ENCODE measurements at places on chromosomes 5 and 9.

GRCh38 chr9:95462249-95463147, 54.3 kb downstream of the PTCH1 start:
- DNase-seq = peak; percentile 18

DNA sequence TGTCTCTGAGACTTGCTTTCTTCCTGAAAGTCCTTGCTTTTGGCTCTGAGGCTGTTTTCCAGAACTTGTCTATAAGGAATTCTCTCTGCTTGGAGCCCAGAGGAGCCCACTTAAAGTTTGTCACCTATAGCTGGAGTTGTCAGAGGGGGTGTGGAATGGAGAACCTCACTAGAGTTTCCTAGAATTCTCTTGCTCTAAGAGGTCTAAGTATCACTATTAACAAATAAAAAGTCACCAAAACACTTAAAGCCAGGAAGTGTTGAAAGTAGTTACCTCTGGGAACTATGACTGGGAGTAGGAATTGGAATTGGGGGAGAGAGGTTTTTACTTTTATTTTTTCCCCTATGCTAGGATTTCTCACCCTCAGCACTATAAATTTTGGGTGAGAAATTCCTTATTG, 15.0 kb downstream of the SIT1 start:
- DNase-seq = no peak

- DNase-seq = no peak
These were observed 6.7 kb downstream of the ADAMTSL1 start for GRCh38 chr9:18480662-18481093.

DNA sequence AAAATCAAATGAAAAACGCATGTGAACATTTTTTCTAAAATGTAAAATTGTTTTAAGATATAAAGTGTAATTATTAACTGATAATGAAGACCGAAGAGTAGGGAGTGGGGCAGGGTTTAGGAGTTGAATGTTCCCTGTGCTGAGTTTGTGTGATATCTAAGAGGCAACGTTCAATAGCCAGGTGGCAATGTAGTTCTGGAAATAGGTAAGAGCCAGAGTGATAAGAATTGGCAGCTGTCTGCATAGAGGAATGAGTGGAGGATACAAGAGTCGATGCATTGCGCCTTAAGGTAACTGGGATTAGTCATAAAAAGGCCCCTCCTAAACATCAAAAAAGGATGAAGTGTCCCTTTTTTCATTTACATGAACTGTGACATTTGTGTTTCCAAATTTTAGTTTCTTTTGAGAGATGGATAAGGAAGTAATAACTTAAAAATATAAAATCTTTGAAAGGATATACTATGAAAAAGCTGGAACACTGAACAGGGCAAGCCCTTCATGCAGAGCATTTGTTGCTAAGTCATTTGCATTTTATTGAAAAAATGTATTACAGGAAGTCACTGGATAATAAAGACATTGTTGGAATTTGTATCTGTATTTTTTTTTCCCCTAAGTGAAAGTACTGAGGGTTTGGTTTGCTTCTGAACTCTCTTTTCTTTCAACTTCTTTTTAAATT, 659.3 kb downstream of the ACTL7B start:
- DNase-seq = no peak

GRCh38 chr5:138508958-138509357, 34.1 kb downstream of the ETF1 start:
- no peak for DNase-seq

- no peak for DNase-seq
These were observed 138.2 kb downstream of the PIP5K1B start for GRCh38 chr9:68843239-68843638.

DNA sequence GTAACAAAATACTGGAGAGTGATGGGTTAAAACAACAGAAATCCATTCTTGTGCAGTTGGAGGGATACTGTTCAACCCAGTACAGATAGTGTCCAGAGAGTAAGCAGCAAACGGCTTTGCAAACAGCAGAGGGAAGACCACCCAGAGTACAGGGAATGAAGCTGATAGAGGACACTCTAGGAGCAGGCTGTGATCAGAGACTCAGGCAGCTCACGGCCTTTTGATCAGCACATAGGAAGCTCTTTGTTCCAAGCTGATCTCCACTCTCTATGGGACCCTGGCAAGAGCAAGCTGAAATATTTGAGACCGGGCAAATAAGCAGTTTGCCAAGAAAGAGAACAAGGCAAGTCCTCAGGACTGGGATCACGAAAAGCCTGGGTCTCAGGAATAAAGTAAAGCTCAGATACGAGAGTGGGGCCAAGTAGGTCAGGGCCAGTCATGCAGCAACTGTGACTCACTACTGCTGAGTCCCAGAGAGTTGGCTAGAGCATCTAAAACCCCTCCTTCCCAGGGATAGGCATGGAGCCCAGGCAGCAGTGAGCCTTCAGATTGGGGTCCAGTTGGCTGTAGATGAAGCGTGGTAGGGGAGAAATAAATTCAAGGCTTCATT, 52.4 kb downstream of the MELK start:
- no peak for DNase-seq

- DNase-seq = no peak
These were observed 267.9 kb downstream of the CDK5RAP2 start for GRCh38 chr9:120312031-120312430.

DNA sequence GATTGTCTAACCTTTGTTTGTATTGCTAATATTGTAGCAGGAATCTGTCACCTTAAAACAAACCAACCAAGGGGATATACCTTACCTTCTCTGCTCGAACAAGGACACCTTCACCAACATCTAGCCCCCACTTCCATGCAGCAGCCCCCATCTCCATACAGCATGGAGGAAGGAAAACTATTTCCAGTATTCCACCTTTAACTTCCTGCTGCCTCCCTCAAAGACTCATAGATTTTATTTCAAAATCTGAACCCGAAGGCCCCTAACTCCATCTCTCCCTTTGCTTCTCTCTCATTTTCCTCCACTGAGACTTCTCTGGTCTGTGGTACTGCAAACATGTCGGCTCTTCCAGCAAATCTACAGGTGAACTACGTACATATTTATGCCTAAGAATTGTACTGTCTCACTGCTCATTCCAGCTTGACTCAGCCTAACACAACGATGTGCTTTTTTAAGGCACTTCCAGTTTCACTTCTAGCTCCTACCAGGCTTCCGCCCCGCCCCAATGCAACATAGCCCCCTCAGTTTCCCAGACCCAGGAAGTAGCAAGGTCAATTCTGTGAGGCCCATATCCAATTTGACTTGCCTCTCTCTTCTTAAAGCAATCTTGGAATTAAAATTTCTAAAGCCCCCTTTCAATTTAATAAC, 70.7 kb upstream of the RNF38 start:
- DNase-seq = peak; percentile 89

DNA sequence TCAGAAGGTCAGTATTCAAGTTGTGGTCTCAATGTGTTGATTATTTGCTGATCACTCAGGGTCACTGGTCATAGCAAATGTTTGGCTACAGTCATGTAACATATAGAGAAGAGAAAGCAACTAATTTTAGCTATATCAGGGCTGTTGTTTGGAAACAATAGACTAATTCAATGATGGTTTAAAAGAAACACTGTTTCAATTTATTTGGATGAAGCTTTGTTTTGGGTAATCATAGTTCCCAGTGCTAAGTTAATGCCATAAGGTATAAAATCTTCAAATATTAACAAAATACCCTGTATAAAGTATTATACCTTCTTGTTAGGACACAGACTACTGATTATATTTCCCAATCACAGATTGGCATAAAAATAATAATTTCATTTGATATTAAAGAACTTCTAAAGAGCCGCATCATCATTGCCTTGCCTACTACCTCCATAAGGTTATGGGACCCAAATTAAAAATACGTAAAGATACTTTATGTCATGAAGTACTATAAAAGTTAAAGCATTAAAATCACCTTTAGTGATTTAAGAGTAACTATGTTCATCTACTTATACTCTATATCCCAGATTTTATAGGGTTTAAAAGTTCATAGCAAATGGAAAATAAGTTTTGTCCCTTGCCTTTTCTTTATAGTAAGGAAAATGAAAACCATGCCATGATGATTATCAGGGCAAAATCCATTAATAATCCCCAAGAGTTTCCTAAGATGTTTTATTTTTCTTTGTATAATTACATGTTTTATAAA, 6.0 kb downstream of the NR3C1 start:
- DNase-seq = no peak

- DNase-seq = no peak
These were observed 14.2 kb downstream of the IL4 start for GRCh38 chr5:132687995-132688394.
